Small intestine (tissue), 16 donors: ENCODE measurements at places on chromosomes 1 and 21. TPM values are rescaled to one million over a fixed set of nuclear protein-coding genes. Genes with fewer than 3 reads are reported as not detected.

Gene PTPN7
- polyA plus RNA-seq, result 3.2 TPM

Gene OR2T2
- polyA plus RNA-seq, result not detected

Gene AMY1C
- polyA plus RNA-seq, result not detected

Gene VANGL2
- 20.6 TPM for polyA plus RNA-seq

Gene OBSCN
- 36.2 TPM for polyA plus RNA-seq

Gene IGSF3
- polyA plus RNA-seq, result 8.1 TPM

Gene RIMS3
- not detected for polyA plus RNA-seq

Gene FAM163A
- polyA plus RNA-seq, result 0.27 TPM

Gene ARHGEF16
- polyA plus RNA-seq, result 50.7 TPM

Gene AMY2B
- 28.8 TPM for polyA plus RNA-seq

Gene SLC9C2
- polyA plus RNA-seq, result not detected

Gene CAMK2N1
- polyA plus RNA-seq, result 126 TPM

DNA sequence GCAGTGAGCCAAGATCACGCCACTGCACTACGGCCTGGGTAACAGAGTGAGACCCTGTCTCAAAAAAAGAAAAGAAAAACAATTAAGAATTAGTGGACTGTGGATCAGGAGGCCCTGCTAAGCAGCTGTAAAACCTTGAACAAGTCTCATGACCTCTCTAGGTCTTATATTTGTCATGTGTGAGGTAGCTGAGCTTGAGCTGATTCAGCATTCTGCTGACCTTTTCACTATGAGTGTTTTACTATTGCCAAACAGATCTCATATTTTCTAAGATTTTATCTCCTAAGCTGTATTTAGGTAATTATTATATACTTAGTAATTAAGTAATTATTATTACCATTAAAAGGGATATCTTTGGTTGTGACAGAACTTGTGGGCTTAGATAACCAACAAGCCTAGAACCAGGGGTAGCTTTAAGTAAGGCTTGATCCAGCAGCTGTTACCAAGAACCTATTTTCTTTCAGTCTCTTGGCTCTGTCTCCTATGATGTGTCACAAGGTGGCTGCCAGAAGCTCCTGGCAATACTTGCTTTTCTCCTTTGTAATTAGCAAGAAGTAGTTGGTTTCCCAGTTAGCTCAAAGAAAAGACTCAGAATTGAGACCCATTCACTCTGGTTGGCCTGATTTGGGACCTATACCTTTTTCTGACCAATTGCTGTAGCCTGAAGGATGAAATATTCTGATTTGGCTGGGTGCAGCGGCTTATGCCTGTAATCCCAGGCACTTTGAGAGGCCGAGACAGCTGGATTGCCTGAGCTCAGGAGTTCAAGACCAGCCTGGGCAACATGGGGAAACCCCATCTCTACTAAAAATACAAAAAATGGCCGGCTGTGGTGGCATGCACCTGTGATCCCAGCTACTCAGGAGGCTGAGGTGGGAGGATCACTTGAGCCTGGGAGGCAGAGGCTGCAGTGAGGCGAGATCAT is 8.5 kb upstream of the ZC3H12A start:
- peak; percentile 73 for DNase-seq

DNA sequence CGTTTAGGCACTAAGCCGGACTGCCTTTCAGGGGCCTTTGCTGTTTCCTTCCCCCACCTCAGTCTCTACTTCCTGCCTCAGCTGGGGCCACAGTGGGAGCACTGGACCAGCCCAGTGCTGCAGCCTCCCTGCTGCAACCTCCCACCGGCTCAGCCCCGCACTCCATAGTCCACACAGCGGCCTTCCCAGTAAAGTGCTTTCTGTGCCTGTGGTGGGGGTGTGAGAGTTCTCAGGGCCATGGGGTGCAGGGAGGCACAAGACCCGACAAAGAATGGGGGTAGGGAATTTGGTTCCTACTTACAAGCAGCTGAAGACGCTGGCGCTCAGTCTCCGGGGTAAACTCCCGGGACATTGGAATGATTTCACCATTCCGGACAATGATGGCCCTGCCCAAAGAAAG is 3.5 kb downstream of the PPM1J start:
- no peak for DNase-seq

DNA sequence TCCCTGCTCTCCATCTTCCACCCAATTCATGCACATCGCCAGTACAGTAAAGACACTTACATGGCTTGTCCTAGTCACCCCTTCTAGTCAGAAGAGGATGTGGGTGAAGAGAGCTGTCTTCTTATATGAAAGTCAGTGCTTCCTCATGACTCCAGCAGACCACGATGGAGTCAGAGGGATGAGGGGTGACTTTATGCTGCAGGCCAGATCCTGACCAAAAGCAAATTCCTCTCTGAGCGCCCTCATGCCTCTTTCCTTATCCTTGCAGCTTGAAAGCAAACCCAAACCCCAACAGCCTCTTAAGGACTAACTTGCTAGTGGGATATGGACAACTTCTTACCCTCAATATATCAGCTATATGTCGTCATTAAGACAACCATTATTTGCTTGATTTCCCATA is 348.2 kb upstream of the DUSP10 start:
- no peak for DNase-seq

GRCh38 chr1:208153386-208153785 is 90.8 kb downstream of the PLXNA2 start:
- DNase-seq, result no peak

DNA sequence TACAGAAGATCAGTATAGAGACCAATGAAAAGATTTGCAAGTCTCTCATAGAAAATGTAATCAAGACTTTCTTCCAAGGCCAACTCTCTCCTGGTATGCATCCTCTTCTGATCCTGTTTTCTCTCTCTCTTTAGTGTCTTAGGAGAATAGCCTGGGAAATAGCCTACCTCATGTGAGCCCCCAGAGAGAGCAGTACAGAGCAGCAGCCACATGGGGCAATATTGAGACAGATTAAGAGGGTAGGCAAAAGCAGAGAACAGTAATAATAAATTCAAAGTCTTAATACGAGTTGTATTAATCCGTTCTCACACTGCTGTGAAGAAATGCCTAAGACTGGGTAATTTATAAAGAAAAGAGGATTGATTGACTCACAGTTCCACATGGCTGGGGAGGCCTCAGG is 61.4 kb downstream of the RNASEL start:
- no peak for DNase-seq

DNA sequence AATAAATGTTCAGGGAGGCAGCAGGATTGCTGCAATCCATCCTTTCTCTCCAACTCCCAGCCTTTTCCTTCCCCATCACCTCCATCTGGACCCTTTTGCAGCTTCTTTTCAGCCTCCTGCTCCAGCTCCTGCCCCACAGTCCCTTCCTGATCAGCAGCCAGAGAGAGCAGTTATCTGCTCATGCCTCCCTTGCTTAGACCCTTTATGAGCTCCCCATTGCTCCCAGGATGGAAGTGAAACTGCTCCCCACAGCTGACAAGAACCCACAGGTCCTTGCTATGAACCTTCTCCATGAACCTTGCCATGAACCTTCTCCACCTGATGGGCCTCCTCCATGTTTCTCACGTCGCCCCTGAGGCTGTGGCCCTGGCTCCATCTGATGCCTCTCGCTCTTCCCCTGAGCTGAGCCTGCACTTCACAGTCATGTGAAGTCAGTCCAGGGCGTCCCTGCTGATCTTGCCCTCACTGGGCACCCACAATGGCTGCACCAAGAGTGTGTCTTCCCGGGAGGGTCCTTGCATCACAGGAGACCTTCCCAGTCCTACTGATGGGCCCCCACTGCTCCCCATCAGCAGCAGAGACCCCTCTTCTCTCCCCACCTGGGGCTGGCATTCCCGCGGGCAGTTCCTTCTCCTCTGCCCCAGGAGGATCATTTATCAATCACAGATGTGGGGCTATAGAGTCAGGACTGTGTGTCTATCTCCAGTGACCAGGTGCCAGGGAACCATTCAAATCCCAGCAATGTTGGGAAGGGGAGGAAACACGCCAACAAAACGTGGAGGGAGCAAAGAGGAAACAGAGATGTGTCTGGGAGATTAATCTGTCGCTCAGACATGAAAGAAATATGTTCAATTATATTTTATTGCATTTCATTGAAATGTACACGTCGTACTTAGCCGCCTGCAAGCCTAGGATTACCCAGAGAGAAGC is 73.1 kb downstream of the MATN1 start:
- DNase-seq, result no peak

DNA sequence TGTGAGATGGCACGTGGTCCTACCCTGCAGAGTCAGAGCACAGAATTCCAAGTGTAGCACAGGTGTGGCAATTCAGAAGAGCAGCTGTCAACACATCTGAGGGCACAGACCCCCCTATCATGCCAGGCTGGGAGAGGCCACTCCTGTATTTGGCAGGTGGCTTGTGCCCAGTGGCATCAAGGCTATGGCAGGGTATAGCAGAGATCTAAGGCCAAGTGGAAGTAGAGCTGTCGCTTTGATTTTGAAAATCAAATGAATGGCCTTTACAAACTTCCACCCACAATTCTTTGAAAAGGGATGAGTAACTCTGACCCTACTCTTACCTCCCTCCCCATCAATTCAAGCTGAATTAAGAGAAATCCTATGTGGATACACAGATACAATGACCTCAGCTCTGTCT is 13.4 kb downstream of the C1orf116 start:
- DNase-seq, result no peak

GRCh38 chr21:35677298-35677841 is 383.0 kb downstream of the SETD4 start:
- DNase-seq, result peak; percentile 18

- DNase-seq, result no peak
These were observed 519.9 kb downstream of the SMYD3 start for GRCh38 chr1:245987219-245987545.

GRCh38 chr1:225409051-225409450 is 18.8 kb downstream of the LBR start:
- no peak for DNase-seq

GRCh38 chr1:67855444-67855843 is 22.2 kb upstream of the GNG12 start:
- DNase-seq, result no peak

DNA sequence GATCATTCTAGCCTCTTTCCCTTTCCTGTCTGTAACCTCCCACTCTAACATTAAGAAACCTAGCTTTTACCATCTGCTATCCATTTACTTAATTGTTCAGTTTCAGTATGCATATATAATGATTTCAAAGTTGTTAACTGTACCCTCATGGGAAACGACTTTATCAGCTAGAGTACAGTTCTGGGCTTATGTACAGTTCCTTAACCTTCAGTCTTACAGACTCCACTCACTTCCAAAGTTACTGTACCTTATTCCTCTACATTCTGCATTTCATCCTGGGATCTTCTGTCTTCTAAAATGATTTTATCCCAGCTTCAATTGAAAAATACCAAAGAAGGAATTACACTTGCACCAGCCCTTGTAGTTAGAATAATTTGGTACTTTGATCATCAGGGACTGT is 108.7 kb upstream of the KCNE2 start:
- no peak for DNase-seq

GRCh38 chr1:61287014-61287413 is 204.7 kb downstream of the NFIA start:
- no peak for DNase-seq

DNA sequence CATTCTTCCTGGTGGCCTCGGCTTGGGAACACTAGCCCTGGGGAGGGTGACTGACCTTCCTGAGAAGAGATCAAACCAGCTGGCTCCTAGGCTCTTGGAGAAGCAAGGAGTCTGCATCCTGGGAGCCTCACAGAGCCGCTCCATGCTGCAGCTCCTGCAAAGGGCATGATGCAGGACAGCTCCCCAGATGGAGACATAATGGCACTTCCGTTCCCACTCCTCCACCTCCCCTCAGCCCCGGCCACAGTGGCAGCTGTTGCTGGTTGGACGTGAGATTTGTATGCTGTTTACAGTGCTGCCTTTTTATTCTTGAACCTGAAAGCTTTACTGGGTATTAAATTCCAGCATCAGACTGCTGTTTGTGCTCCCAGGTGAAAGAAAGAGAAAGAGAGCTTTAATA is 83.7 kb upstream of the CTTNBP2NL start:
- DNase-seq, result no peak

- no peak for DNase-seq
These were observed 16.6 kb upstream of the BMP8A start for GRCh38 chr1:39474810-39475209.

GRCh38 chr1:244083383-244083943 is 32.4 kb downstream of the ZBTB18 start:
- no peak for DNase-seq

DNA sequence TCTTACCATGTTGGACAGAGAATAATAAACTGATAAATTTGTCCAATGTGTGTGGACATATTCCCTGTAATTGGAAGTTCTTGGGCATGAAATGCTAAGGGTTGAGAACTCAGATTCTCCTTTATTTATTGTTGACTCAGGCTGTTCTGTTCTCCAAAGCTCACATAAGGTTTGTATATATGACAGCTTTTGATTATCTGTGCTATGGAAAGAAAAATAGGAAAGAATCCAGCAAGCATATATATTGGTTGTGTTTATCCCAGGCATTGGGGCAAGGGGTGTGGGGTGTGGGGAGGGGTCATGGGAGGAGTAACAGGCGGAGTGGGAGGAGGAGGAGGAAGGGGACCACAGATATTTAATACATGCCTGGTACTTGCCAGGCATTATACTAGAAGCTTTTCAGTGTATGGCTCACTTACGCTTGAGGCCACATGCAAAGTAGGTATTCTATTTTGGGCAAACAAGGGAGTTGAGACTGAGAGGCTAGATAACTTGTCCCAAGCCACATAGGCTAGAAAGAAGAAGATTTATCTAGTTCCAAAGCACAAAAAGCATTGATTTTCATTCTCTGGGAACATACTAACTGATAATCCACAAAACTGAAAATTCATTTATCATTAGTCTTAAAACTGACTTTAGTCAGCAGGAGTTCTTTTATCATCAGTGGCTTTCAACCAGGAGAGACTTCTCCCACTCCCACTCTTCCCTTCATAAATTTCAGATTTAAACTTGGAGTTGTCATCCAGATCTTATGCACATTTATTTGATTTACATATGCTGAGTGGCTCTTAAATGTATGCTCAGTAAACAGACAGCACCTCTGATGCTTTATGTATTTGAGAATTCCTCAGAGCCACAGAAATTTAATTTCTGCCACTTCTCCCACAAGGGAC is 27.2 kb downstream of the NGF start:
- DNase-seq, result no peak

GRCh38 chr1:218771931-218772330 is 401.7 kb upstream of the LYPLAL1 start:
- no peak for DNase-seq

- DNase-seq, result no peak
These were observed 9.4 kb upstream of the TAL1 start for GRCh38 chr1:47241114-47242113.

DNA sequence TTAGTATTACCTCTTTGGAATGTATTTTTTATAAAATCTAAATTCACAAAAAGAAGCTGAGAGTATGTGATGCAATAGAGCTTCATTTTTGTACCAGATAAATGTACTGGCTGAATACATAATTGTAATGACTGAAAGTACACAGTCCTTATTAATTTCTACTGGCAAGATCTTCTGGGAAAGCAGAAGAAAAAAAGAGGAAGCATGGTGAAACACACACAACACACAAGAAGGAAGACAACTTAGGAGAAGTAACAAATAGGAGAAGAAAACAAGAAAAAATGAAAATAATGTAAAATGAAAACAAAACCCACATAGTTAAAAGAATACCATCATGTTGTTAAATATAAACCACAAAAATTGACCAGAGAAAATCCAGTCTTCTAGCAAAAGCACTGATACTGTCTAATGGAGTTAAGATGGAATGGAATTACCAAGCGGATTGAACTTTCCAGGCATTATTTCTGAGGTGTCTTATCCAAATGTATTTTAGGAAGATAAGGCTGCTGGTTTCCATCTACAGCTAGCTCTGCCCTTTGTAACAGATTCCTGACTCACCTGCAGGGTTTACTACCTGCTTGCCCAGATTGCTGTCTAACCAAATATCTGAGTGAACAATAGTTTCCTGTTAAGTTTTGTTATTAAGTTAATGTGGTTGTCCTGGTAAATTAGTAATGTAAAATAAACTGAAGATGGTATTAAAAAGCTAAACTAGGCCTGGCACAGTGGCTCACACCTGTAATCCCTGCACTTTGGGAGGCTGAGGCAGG is 4.5 kb upstream of the COP1 start:
- peak; percentile 54 for DNase-seq
